ENCODE measurements at places on chromosomes 4 and X.

- DNase-seq: peak; percentile 76
Observed at GRCh38 chr4:117324851-117325491, 239.6 kb upstream of the TRAM1L1 start.

GRCh38 chr4:123495530-123495929 lies 98.9 kb downstream of the SPRY1 start:
- no peak for DNase-seq

- DNase-seq: peak; percentile 57
Observed at GRCh38 chrX:42704454-42704853, 73.5 kb downstream of the PPP1R2C start.

- DNase-seq: no peak
Observed at GRCh38 chr4:96170198-96170597, 330.3 kb downstream of the PDHA2 start.

GRCh38 chr4:15659768-15660570 lies 4.8 kb upstream of the FBXL5 start:
- peak; percentile 61 for DNase-seq

GRCh38 chr4:6777636-6778281 lies 4.8 kb upstream of the KIAA0232 start:
- no peak for DNase-seq

- DNase-seq: peak; percentile 8
Observed at GRCh38 chrX:40040686-40041461, 56.9 kb downstream of the BCOR start.

- no peak for DNase-seq
Observed at GRCh38 chr4:151852202-151852601, 91.4 kb upstream of the GATB start.

DNA sequence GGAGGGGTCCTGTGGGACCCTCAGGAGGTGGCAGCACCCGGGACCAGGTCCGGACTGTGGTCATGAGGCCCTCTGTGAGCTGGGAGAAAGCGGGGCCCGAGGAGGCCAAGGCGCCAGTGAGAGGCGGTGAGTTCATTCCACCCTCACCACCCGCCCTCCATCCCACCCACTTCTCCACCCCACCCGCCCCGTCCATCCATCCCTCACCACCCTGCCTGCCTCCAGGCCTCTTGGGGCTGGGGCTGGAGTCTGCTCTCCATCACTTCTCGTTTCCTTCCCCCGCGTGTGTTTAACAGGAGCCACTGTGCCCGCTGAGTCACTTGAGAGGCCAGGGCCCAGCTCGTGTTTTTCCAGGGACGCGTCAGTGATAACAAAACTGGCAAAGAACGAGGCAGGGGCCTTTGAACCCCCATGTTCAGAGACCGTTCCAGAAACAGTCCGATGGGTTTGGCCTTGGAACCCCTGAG lies 6.2 kb downstream of the SH3TC1 start:
- DNase-seq: no peak

DNA sequence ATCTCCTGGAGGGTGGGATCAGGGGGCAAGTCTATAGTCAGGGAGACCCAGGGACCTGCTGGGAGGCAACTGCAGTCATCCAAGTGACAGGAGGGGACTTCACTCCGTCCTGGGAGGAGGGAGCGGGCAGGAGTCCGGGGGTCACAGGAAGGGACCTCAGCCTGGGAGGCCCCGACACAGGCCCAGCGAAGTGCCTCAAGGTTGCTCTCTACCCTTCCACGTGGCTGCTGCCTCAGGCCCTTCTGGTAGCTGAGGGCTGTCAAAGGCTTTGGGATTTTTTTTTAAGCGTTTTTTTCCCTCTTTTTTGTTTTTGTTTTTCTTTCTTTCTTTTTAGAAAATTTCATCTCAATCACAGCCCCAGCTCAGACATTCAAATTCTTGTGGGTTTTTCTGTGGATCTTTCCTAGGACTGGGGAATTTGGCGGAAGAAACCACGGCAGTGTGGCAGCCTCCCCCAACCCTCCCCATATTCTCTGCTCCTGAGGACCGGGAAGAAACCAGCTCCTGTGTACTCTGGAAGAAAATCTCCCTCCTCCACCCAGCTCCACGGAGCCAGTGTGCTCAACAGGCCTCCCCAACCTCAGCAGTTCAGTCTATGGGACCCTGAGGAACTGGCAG lies 1.4 kb upstream of the HAUS7 start:
- DNase-seq: peak; percentile 80

- DNase-seq: peak; percentile 64
Observed at GRCh38 chr4:26141911-26142638, 178.7 kb upstream of the RBPJ start.

DNA sequence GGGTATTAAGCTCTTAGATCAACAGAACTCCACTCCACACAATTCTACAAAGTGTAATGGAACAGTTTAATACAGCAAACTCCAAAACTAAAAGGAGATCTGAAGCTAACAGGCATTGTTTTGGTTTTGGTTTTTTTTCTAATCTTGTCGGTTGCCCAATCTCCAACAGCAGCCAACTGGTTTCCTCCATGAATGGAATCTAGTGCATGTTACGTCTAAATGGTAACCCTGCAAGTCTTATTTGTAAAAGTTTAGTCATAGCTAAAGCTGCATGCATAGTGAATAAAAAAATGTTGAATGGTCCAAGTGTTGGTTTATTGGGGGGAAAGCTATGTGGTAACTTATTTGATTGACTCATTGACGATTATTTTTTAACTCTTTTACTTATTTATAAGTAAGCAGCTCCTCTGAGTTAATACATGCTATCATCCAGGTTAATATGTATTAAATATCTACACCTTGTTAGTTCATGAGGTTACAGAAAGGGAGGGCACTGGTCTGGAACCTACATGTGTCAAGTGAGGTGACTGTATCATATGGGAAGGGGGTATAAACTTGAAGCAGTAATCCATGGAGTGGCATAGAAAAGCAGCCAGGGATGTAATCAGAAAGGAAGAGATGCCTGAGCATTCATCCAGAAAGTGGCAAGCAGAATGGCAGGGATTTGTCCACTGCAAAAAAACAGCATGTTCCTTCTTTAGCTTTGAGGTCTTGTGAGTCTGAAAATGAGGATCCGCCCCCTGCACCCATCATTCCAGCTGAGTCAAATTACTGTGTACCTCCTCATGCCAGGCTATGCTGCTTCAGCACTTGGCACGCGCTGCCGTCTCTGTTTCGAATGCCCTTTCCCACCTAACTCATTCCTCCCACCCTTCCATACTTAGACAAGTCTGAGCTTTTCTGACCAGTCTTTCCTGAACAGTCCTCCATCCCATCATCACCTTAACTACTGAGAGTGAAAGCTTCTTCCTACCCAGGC lies 81.7 kb downstream of the PDGFC start:
- peak; percentile 51 for DNase-seq

GRCh38 chrX:130578906-130579305 lies 177.1 kb downstream of the RBMX2 start:
- no peak for DNase-seq

DNA sequence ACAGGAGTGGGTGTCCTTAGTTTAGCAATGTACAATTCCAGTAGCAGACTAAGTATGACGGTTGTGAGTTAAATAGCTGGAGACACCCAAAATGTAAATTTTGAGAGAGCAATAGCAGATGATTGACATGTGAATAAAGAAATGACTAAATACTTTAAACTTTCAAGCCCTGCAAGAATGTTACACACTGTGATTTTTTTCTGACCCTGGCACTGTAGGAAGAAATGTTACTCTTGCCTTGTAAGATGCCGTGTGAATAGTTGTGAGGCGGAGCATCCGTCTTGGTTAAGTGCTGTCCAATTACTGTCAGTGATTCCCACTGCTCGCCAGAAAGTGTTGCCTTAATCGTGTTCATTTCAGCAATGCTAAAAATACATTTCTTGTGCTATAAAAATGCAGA lies 1248.1 kb downstream of the RAPGEF2 start:
- no peak for DNase-seq

GRCh38 chr4:89871211-89871610 lies 23.4 kb upstream of the MMRN1 start:
- no peak for DNase-seq

DNA sequence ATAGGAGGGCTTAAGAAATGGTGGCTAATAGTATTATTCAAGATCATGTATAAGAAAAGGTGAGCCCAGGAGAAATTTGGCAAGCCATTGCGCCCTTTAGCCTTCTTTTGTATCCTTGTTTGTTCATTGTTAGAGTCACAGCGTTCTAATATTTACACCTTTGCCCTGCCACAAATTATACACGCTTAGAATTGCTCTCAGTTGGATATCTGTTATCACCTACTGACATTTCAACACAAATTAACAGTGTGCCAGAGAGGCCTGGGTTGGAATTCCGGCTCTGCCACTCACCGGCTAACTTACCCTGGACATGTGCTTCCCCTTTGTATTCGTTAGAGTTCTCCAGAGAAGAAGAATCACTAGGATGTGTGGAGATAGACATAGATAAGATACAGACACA lies 148.7 kb upstream of the KIT start:
- DNase-seq: no peak

- DNase-seq: no peak
Observed at GRCh38 chrX:65971151-65971550, 68.7 kb downstream of the VSIG4 start.

GRCh38 chrX:31665454-31665853 lies 593.6 kb upstream of the FTHL17 start:
- no peak for DNase-seq

DNA sequence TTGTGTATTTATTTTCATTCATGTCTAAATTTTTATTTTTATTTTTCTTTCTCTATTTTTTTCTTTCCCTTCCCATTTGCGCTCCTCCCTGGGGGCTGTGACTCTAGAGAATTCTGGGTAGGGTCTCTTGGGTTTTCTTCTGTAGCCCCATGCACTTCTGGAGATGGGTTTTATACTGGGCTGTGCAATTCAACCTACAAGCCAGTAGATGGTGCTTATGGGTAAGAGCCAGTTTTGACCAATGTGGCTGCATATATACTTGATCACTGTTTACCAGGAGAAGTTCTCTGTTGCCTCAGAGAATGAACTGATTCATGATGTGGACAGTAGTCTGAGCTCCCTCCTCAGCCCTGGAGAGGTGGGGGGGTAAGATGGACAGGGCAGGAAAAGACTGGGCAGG lies 614.6 kb downstream of the PCDH19 start:
- no peak for DNase-seq

DNA sequence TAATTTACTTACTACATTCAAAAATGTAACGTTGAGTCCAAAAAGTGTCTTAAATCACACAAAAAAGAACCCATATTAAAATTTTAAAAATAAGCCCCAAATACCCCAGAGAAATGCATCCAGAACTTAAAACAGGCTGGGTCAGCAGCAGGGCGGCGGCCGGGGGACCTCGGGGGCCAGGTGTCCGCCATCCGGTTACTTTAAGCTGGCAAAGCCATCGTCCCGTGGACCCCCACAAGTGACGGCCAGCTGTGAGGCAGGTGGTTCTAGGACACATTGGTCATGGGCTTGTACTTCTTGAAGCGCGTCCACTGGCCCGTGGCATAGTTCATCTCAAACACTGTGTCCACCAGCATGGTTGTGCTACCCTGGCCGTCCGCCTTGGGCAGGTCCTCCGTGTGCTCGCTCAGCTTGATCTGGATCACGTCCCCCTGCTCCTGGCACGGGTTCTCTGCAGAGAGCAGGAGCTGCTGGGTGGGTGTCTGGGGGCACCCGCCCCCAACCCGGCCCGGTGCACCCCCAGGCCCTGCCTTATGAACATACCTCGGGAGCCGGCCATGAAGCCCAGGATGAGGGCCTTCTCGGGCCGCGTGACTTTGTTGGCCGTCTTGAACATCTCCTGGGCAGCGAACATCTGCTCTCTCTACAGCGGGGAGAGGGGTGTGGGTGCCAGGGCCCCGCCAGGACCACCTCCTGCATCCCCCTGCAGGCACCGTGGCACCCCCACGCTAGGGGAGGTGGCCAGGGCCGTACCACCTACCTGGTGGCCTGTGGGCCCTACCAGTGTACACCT lies 25.5 kb downstream of the NELFA start:
- no peak for DNase-seq

- no peak for DNase-seq
Observed at GRCh38 chr4:26473893-26474292, 16.4 kb downstream of the CCKAR start.

- no peak for DNase-seq
Observed at GRCh38 chr4:165757451-165757850, 115.6 kb upstream of the TLL1 start.

- DNase-seq: peak; percentile 34
Observed at GRCh38 chrX:100654261-100654660, 10.3 kb downstream of the SRPX2 start.

- DNase-seq: no peak
Observed at GRCh38 chrX:70498129-70498528, 53.5 kb downstream of the DLG3 start.

DNA sequence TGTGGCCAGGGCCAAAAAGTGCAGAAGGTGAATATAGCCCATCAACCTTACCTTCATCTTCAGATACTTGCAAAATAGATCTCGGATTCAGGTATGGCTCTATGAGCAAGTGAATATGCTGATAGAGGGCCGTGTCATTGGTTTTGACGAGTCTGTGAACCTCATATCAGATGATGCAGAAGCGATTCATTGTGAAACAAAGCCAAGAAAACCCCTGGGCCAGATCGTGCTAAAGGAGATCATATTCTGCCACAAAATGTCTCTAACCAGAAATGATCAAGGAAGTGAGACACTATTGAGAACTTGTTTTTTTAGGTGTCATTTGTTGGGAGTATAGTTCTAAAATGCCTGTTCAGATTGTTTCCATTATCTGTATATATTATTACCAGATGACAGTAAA lies 48.3 kb downstream of the PDK3 start:
- no peak for DNase-seq

DNA sequence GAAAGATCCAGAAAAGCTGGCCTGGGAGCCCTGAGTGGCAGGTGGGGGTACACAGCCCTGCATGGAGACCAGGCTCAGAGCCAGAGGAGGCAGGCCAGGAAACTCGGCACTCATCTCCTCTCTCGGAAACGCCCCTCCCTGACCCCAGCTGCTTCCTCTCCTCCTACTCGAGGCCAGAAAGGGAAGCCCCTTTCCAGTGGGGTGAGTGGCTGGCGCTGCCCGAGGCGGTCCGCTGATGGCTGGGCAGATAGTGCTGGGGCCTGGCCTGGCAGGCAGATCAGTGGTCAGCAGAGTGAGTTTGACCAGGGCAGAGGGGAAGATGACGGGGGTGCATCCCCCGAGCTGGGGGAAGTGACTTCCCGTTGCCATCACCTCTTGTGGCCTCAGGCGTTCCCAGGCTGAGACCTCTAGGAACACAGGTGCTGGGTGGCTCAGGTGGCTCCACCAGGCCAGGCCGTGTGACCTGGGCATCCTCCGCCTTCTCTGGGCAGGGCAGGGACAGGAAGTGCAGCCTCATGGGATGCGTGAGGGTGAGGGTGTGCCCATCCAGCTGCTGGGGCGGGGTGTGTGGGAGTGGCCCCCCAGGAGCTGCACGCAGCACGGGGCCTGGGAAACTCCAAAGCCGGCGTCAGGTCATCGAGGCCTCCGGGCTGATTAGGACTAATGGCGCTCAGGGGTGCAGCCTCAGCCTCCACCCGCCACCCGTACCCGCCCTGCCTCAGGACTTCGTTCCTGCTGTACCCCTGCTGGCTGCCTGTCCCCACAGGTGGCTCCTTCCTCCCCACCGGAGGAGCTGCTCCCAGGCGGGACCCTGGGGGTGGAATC lies 5.7 kb downstream of the SH3BP2 start:
- no peak for DNase-seq

- DNase-seq: no peak
Observed at GRCh38 chr4:109752525-109752924, 22.7 kb upstream of the PLA2G12A start.
